ENCODE measurements at places on chromosomes 1 and 21. TPM values are rescaled to one million over a fixed set of nuclear protein-coding genes. Genes with fewer than 3 reads are reported as not detected.

The CDC20 gene
- 5.3 TPM for total RNA-seq

The DYNLT5 gene
- total RNA-seq: not detected

The CA14 gene
- total RNA-seq: not detected

The LCE3E gene
- not detected for total RNA-seq

The DIRAS3 gene
- 6.2 TPM for total RNA-seq

The CNKSR1 gene
- total RNA-seq: 0.81 TPM

The SEC22B gene
- 40.6 TPM for total RNA-seq

The NIBAN1 gene
- total RNA-seq: 11.7 TPM

The MPL gene
- not detected for total RNA-seq

The CATSPERE gene
- 0.83 TPM for total RNA-seq

The S100A16 gene
- 164 TPM for total RNA-seq

The NBPF6 gene
- not detected for total RNA-seq

The SLAMF7 gene
- not detected for total RNA-seq

The KCNA10 gene
- total RNA-seq: not detected

The GBP7 gene
- not detected for total RNA-seq

The KRTAP7-1 gene
- total RNA-seq: not detected

The ADGRL2 gene
- total RNA-seq: 54.0 TPM
